Naive thymus-derived CD4-positive, alpha-beta T cell (primary cell): ENCODE measurements at places on chromosomes 2 and 18. TPM values are rescaled to one million over a fixed set of nuclear protein-coding genes. Genes with fewer than 3 reads are reported as not detected.

GRCh38 chr18:13611601-13612195 is 114.7 kb downstream of the FAM210A start:
- no peak for DNase-seq
- H3K27me3 ChIP-seq = no peaks in the 10 kb centered on the region
- peak overlapping the region; percentile 36 for H3K4me3 ChIP-seq
- H3K27ac ChIP-seq = peak overlapping the region; percentile 61
- no peaks in the 10 kb centered on the region for H3K36me3 ChIP-seq

- no peak for DNase-seq
- no peak overlapping the region for H3K4me3 ChIP-seq
- H3K27ac ChIP-seq = no peak overlapping the region
- no peaks in the 10 kb centered on the region for H3K4me1 ChIP-seq
- H3K36me3 ChIP-seq = no peaks in the 10 kb centered on the region
These were observed 274.9 kb downstream of the NR4A2 start for GRCh38 chr2:156057647-156058046.

DNA sequence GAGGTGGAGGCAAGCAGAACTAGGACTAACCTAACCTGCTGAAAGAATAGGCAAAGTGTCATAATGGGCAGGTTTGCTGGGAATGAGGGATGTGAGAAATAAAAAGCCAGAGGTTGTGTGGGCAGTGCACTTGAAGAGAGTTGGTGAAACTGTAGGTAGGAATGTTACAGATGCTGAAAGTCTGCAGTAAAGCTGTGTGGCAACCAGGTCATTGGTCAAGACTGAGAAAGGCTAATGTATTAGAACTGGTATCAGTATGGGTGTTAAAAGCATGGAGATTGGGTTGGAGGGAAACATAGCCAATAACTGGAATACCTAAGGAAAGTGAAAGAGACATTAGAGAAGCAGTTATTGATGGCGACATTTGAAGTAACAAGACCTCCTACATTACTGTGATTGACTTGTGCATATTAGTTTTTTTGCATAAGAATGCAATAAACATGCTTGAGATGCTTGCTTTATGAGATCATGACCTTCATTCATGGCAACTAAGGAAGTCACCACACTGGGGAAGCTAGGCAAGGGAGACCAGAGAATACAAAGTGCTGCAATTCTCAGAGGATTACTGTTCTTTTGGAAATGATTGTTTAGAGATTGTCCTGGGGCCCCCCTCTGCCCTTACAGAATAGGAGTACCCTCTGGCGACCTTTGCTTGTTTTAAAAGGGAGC is 11.8 kb downstream of the GULP1 start:
- H3K36me3 ChIP-seq = no peaks in the 10 kb centered on the region
- no peaks in the 10 kb centered on the region for H3K4me1 ChIP-seq
- no peak for DNase-seq
- no peaks in the 10 kb centered on the region for H3K27me3 ChIP-seq
- H3K4me3 ChIP-seq = no peak overlapping the region
- no peak overlapping the region for H3K27ac ChIP-seq

DNA sequence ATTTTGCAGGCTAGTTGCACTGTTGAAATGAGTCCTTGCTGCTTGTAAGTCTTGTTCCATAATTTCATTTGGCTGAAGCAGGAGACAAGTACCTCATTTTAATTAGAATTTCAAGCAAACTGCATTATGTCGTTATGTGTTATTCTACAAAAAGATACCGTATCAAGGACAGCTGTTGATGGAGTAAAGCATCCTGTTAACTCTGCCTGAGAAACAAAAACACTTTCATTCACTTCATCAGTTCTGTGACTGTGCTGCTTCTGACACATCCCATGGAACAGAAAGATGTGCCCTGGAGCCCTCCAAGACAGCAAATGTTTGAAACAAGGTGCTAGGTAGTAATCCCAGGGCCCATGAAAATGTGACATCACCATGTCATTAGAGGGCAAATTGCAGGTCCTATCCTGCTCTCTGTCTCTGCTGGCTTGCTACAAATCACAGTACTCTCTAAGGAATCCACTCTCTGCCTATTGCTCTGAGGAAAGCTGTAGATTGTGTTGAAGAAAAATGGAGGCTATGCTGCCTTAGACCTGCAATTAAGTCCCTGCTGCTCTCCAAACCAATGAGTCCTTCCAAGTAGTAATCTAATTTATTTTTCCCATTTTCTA is 209.7 kb upstream of the PARD3B start:
- no peak overlapping the region for H3K27ac ChIP-seq
- no peak overlapping the region for H3K4me3 ChIP-seq
- no peak for DNase-seq
- H3K27me3 ChIP-seq = no peaks in the 10 kb centered on the region
- H3K4me1 ChIP-seq = no peaks in the 10 kb centered on the region

GRCh38 chr2:57893786-57894185 is 152.8 kb upstream of the VRK2 start:
- H3K27me3 ChIP-seq = no peaks in the 10 kb centered on the region
- DNase-seq = no peak
- H3K4me3 ChIP-seq = no peak overlapping the region
- no peaks in the 10 kb centered on the region for H3K4me1 ChIP-seq

The SLC5A7 gene
- not detected for polyA plus RNA-seq

GRCh38 chr2:11903085-11903606 is 156.7 kb downstream of the LPIN1 start:
- no peaks in the 10 kb centered on the region for H3K4me1 ChIP-seq
- no peak for DNase-seq
- H3K4me3 ChIP-seq = no peak overlapping the region
- H3K27me3 ChIP-seq = no peaks in the 10 kb centered on the region

DNA sequence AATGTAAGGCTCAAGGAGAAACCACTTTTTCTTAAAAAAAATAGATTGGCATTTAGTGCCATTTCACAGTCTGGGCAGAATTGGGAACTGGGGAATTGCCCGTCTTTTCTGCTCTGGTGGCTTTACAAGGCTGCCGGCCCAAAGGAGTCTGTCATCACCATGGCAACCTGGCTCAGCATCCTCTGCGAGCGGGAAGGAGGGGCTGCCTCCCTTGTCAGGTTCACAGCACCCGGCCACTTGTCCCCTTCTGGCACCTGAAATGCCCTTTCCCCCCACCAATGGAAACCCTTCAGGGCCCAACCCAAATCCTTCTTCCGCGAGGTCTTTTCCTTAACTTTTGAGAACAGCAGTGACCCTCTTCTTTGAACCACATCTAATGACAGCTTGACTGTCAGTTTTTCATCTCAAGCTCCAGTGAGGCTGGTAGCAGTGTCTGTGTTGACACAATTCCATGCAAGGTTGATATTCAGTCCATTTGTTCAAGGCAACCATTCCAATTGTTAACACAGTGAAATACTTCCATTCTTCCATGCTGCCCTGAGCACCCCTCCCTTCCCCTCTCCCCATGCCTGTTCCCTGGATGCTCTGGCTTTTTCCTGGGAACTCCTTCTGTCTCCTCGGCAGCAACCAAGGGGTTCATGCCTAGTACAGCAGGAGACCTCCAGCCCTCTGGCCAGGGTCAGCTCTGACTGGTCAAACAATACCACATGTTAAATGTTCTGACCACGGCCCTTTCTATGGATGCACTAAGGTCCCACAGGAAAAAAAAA is 79.6 kb downstream of the DNER start:
- H3K27ac ChIP-seq = no peak overlapping the region
- H3K4me3 ChIP-seq = no peak overlapping the region
- no peaks in the 10 kb centered on the region for H3K36me3 ChIP-seq
- H3K27me3 ChIP-seq = no peaks in the 10 kb centered on the region
- no peak for DNase-seq

The GRB14 gene
- not detected for polyA plus RNA-seq

The TMEM169 gene
- 4.3 TPM for polyA plus RNA-seq

GRCh38 chr2:35365859-35366258 is 989.7 kb upstream of the CRIM1 start:
- H3K36me3 ChIP-seq = no peaks in the 10 kb centered on the region
- no peak for DNase-seq
- H3K27me3 ChIP-seq = no peaks in the 10 kb centered on the region
- no peaks in the 10 kb centered on the region for H3K4me1 ChIP-seq
- H3K27ac ChIP-seq = no peak overlapping the region

The DPYSL5 gene
- not detected for polyA plus RNA-seq

DNA sequence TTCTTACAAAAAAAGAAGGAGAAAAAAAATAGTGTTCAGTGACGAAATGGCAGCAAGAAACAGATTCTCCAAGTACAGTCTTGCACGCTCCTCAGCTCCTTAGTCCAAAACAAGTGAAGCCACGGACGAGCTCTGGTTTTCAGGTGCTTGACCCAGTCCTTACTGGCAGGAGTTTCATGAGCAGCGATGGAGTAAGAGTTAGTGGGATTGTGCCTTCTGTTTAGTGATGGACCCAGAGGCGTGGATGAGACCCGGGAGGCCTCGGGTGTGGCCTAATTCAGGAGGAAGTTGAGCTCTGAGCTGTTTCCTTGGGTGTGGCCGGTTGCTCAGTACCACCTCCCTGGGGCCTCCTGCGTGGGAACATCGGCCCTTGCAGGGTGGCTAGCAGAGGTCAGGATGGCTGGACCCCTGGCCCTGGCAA is 52.0 kb downstream of the KIF5C start:
- no peak overlapping the region for H3K27ac ChIP-seq
- no peak for DNase-seq
- H3K36me3 ChIP-seq = no peaks in the 10 kb centered on the region

The DNER gene
- polyA plus RNA-seq = not detected

The NAT8 gene
- not detected for polyA plus RNA-seq

DNA sequence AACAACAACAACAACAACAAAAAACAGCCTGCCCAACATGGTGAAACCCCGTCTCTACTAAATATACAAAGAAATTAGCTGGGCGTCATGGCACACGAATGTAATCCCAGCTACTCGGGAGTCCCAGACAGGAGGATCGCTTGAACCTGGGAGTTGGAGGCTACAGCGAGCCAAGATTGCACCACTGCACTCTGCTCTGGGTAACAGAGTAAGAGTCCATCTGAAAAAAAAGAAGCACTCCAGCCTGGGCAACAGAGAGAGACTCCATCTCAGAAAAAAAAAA is 344.1 kb upstream of the PLGLB2 start:
- no peak overlapping the region for H3K4me3 ChIP-seq
- no peaks in the 10 kb centered on the region for H3K4me1 ChIP-seq
- no peaks in the 10 kb centered on the region for H3K27me3 ChIP-seq
- H3K36me3 ChIP-seq = no peaks in the 10 kb centered on the region
- no peak for DNase-seq

The CTIF gene
- not detected for polyA plus RNA-seq

- H3K4me1 ChIP-seq = no peaks in the 10 kb centered on the region
- no peaks in the 10 kb centered on the region for H3K27me3 ChIP-seq
- H3K36me3 ChIP-seq = no peaks in the 10 kb centered on the region
These were observed 24.9 kb downstream of the MTCL1 start for GRCh38 chr18:8730080-8730827.

- no peaks in the 10 kb centered on the region for H3K4me1 ChIP-seq
- peaks cover 76% of the 10 kb centered on the region for H3K36me3 ChIP-seq
- H3K27me3 ChIP-seq = no peaks in the 10 kb centered on the region
- H3K4me3 ChIP-seq = no peak overlapping the region
These were observed 38.7 kb downstream of the PLEKHB2 start for GRCh38 chr2:131143803-131144202.
